Heart left ventricle (tissue), 16 donors: ENCODE measurements at places on chromosomes 5 and 9. TPM values are rescaled to one million over a fixed set of nuclear protein-coding genes. Genes with fewer than 3 reads are reported as not detected.

- DNase-seq = peak; percentile 79
These were observed 505 bp upstream of the ACER2 start for GRCh38 chr9:19408316-19408692.

DNA sequence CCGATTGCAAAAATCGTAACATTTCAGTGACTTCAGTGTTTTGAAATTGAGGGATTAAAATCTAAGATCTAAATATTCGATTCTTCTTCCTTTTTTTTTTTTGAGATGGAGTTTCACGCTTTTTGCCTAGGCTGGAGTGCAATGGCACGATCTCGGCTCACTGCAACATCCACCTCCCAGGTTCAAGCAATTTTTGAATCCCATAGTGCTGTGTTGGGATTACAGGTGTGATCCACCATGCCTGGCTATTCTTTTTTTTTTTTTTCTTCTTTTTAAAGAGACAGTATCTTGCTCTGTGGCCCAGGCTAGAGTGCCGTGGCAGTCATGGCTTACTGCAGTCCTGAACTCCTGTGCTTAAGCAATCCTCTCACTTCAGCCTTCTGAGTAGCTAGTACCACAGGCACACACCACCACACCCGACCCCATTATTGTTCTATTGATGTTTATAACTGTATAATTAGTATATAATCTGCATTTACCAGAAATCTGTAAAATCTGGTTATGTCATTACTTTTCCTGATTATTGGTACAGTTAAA lies 42.7 kb downstream of the NSD1 start:
- no peak for DNase-seq

DNA sequence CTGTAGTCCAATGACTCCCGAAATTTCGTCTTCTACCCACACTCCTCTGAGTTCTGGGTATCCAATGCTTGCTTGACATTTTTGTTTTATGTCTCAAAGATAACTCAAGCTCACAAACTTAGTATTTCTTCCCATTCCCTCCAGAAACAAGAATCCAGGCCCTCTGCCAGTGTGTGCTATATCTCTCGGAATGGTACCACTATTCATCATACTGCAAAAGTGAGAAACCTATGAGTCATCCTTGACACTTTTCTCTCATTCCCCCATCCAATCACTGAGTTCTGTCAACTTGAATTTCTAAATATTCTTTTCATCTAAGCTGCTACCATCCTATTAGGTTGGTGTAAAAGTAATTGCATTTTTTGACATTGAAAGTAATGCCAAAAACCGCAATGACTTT lies 9.8 kb downstream of the SLC12A2 start:
- no peak for DNase-seq

DNA sequence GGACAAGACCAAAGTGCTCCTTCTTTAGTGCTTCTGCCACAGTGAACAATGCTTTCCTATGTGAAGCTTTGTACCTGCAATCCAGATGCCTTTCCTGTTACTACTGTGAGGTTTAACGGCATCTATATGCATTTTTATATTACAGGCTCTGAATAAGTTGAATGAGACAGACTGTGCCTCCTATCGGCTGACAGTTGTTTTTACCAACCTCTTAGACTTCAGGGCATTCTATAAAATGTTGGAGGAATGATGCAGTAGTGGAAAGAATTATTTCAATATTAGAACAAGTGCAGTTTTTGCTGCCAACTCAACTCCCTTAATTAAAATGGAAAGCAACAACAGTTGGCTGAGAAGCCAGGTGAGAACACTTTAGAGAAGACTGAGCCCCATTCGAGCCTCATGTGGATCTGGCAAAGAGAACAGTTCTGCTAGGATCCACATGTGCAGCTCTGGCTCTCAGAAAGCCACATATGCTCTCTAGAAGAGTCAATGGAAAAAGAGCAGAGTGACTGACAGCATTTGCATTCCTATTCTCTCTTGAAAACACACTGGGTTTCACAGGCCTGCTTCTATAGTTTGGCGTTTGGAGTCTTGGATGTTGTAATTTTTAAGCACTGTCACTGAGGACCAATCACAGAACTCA lies 147.5 kb downstream of the LURAP1L start:
- no peak for DNase-seq

GRCh38 chr5:171207256-171207847 lies 101.7 kb upstream of the TLX3 start:
- no peak for DNase-seq

GRCh38 chr9:24451346-24451745 lies 94.4 kb downstream of the IZUMO3 start:
- DNase-seq = no peak

GRCh38 chr9:94101162-94101853 lies 17.0 kb downstream of the PTPDC1 start:
- DNase-seq = no peak

- DNase-seq = no peak
These were observed 191.6 kb downstream of the PCSK5 start for GRCh38 chr9:76082057-76082456.

DNA sequence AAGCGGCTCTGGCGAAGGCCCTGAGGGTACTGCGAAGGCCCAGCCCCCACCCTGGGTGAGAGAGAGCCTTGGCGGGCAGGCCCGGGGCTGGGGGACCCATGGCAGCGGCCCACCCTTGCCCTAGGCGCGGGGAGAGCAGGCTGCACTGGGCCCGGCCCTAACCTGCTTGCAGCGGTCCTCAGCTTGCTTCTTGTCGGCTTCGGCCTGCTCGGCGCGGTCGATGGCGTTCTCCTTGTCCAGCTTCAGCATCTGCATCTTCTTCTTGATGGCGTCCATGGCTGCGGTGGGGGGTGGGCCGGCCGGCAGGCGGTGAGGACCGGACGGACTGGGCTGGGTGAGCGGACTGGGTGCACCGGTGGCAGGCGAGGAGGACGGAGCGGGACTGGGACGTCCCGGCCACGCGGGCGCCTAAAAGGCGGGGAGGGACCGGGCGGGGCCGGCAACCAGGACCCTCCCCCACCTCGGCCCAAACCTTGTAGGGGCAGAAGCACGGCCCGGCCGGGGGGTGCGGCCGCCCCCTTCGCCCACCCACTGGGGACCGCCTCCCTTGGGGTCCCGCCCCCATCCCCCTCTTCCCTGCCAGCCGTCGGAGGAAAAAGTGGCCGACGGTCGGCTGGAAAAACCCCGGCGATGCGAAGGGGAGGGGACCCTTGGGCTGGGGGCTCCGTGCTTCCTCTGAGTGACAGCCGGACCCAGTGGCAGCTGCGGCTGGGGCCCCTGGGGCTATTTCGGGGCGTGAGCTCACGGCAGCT lies at the start of gene TPM2:
Gene TPM2, minus strand, starts transcription at position 384 of the 752 bp plus-strand sequence. Its CDS starts 108 bp downstream, at position 276.
- DNase-seq = peak; percentile 88

DNA sequence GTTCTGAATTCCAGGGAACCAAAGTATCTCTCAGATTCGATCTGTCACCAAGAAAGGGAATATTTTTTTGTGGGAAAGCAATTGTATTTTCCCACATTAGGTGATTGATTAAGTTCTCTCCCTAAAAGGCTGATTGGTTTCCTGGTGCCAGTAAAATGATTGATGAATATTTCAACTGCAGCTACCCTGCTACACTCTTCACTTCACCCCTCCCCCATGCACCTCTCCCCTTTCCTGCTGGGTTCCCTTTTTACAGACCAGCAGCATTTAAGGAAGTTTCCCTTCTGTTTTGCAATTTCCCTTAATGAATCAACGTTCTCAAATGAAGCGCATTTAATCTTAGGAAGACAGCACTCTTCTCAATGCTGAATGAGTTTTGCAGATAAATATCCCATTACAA lies 13.1 kb downstream of the NR6A1 start:
- DNase-seq = no peak

DNA sequence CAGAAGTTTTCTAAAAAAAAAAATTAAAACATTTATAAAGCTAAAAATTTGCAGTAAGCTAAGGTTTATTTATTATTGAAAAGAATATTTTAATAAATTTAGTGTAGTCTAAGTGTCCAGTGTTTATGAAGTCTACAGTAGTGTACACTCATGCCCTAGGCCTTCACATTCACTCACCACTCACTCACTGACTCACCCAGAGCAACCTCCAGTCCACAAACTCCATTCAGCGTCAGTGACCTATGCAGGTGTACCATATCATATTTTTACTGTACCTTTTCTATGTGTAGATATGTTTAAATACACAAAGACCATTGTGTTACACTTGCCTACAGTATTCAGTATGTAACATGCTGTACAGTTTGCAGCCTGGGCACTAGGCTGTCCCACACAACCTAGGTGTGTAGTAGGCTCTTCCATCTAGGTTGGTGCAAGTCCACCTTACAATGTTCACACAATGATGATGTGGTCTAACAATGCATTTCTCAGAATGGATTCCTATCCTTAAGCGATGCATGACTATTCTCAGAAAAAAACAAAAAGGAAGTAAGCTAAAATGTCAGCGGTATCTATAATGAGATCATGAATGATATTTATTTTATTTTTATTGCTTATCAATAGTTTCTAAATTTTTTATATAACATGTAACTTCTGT lies 336.7 kb downstream of the AGTPBP1 start:
- no peak for DNase-seq

DNA sequence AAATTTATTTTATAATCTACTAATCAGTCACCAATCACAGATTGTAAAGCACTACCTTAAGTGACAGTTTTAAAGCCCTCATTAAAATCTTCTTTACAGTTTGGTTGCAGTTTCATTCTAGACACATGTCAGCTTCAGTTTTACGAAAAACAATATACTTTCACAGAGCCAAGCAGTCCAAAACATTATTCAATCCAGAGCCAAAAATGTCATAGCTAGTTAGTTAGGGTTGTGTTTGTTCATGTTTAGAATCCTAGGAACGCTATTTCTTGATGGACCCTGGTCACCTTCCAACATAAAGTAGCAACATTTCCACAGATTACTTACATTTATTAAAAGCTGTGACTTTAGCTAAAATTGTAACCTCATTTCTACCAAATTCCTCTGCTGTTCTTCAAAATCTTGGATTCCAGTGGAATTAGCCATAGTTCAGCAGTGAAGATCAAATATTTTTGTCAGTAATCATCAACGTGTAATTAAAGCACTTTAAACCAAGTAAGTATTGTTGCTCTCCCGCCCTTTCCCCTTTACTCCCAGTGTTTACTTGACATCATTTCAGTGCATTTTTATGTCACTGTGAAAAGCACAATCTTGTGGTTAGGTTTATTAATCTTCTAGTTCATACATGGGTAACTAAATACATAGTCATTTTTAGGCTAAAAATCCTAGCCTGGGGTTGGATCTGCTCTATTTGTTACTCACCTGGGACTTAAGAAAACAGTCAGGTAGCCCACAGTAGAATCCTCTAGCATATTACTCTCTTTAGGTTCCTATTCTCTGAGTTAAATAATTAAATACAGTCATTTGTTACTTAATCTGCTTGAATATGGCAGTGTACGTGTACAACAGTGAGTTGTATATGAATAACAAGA lies 74.3 kb downstream of the NIPBL start:
- no peak for DNase-seq

DNA sequence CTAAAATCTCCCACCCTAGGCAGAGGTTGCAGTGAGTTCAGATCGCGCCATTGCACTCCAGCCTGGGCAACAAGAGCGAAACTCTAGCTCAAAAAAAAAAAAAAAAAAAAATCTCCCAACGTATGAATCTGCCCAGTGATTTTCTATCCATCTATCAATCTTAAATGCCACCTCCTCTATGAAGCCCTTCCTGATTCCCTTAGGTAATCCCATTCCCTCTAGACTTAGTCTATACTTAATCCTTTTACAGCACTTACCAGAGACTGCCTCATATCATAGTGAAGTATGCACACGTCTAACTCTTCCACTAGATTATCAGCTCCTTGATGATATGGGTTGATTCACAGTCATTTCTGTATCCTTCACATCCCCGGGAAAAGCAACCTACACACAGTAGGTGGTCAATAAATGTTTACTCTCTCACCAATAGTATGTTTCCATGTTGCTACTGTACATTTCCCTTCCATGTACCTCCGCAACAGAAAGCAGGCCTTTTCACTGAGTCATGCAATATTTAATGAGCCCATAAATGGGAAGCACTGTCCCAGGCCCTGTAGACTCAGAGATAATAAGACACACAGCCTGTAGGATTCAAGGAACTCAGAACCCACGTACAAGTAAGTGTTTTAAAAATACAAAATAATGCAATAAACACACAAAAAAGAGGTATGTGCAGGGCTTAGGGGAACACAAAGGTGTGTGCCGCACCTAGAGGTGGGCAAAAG lies 1.2 kb downstream of the DROSHA start:
- DNase-seq = no peak

DNA sequence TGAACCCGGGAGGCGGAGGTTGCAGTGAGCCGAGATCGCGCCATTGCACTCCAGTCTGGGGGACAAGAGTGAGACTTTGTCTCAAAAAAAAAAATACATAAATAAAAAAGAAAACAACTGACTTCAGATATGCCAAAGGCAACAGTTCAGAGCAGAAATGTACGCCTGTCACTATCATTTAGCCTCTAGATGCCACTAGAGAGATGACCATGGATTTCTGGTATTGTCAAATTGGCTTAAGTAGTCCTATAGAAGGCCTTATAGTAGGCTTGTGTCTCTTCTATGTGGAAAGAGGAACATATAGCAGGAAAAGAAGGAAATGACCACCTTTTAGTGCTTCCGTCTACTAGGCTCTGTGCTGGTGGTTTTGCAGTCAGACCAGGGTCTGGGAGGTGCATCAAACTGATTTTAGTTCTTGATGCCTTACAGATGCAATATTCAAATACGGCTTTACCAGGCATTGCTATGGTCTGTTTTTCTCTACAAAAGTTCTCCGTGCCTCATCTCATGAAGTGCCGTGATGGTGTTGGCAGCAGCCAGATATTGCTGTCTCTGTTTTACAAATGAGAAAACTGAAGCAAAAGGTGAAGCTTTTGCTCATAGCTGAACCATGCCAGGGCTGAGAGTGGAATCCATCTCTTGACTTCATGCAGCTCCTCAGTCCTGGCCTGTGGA lies 17.2 kb downstream of the AGXT2 start:
- no peak for DNase-seq

- peak; percentile 72 for DNase-seq
These were observed 205.6 kb upstream of the MPDZ start for GRCh38 chr9:13485068-13485596.

DNA sequence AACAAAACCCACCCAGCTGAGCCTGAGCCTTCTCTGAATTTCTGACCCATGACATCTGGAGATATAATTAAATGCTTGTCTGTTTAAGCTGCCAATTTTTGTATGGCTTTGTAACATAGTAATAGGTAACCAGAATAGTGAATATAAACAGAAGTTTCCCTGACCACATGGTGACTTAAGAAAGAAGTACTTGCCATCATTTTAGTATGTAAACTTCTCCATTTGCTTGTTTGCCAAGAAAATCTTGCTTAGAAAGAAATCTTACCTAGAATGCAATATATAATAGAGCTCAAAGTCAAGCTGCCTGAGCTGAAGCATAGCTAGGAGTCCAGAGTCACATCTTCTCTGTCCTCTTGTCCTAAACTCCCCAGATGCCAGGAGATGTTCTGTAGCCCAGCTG lies 117.0 kb downstream of the PCSK1 start:
- no peak for DNase-seq

- DNase-seq = no peak
These were observed 73.0 kb downstream of the RASEF start for GRCh38 chr9:82989929-82990328.

GRCh38 chr9:126399789-126400188 lies 73.2 kb downstream of the MVB12B start:
- DNase-seq = no peak

Gene LHX6
- 4.5 TPM for polyA plus RNA-seq

Gene PCDHGA6
- 2.2 TPM for polyA plus RNA-seq

Gene RIC1
- 7.8 TPM for polyA plus RNA-seq

Gene CLIC3
- polyA plus RNA-seq = 11.3 TPM

Gene PLAC8L1
- polyA plus RNA-seq = not detected

Gene INSL4
- not detected for polyA plus RNA-seq

Gene AK3
- 47.8 TPM for polyA plus RNA-seq

Gene INVS
- 2.5 TPM for polyA plus RNA-seq

Gene DIRAS2
- not detected for polyA plus RNA-seq

Gene GARIN3
- not detected for polyA plus RNA-seq
